ENCODE measurements at places on chromosomes 2 and 18. TPM values are rescaled to one million over a fixed set of nuclear protein-coding genes. Genes with fewer than 3 reads are reported as not detected.

- no peaks in the 10 kb centered on the region for H3K27me3 ChIP-seq
- peak overlapping the region; percentile 81 for H3K27ac ChIP-seq
Observed at GRCh38 chr18:8610459-8610851, 1.2 kb downstream of the RAB12 start.

GRCh38 chr2:180360283-180360618 lies 353.2 kb upstream of the CWC22 start:
- H3K36me3 ChIP-seq: no peaks in the 10 kb centered on the region
- H3K4me1 ChIP-seq: no peaks in the 10 kb centered on the region
- H3K4me3 ChIP-seq: no peak overlapping the region
- no peak overlapping the region for H3K27ac ChIP-seq
- H3K27me3 ChIP-seq: no peaks in the 10 kb centered on the region
- no peak for DNase-seq

DNA sequence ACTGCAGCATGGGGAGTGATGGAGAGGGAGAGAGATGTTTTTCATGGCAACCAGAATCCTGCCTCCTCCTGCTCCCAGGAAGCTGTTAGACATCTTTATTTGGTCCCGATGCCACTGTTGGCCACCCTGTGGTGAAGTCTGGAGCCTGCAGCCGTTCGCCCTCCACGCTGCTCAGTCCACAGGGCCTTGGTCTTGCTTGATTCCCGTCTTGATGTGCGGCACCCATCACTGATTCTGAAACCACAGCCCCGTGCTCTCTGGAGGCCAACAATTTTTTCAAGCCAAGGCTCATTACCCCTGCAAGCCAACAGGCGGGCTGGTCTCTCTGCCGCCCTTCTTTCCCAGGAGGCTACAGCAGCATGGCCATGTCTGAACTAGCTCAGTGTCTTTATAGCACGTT lies 24.5 kb downstream of the SIGLEC15 start:
- H3K27ac ChIP-seq: no peak overlapping the region
- H3K4me3 ChIP-seq: no peak overlapping the region
- no peak for DNase-seq
- peaks cover 3% of the 10 kb centered on the region for H3K4me1 ChIP-seq
- no peaks in the 10 kb centered on the region for H3K27me3 ChIP-seq
- H3K36me3 ChIP-seq: peaks cover 21% of the 10 kb centered on the region

GRCh38 chr2:39642051-39642718 lies 23.5 kb upstream of the TMEM178A start:
- H3K36me3 ChIP-seq: no peaks in the 10 kb centered on the region
- DNase-seq: peak; percentile 95
- H3K27me3 ChIP-seq: no peaks in the 10 kb centered on the region

DNA sequence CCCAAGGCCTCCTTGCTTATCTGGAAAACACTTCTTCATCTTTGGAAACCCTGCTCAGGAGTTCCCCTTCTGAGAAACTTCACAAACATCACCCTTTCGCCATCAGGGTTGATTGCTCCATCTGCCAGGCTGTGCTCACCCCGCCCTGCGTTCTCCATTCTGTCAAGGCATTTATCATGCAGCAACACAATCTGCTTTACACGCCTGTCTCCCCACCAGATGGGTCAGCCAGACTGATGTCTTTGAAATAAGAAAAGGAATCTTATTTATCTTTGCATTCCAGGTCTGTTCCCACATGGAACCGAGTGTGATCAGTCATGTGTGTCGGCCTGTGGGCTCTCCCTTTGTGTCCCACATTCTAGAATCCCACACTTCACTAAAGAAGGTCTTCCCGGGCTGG lies 110.0 kb upstream of the ARL4C start:
- no peaks in the 10 kb centered on the region for H3K4me1 ChIP-seq
- H3K36me3 ChIP-seq: no peaks in the 10 kb centered on the region
- peak; percentile 38 for DNase-seq
- no peak overlapping the region for H3K4me3 ChIP-seq
- no peak overlapping the region for H3K27ac ChIP-seq

GRCh38 chr18:5250603-5251002 lies 44.9 kb downstream of the ZBTB14 start:
- no peak for DNase-seq
- no peaks in the 10 kb centered on the region for H3K27me3 ChIP-seq
- no peak overlapping the region for H3K27ac ChIP-seq
- no peak overlapping the region for H3K4me3 ChIP-seq
- H3K4me1 ChIP-seq: no peaks in the 10 kb centered on the region
- H3K36me3 ChIP-seq: no peaks in the 10 kb centered on the region

- H3K36me3 ChIP-seq: no peaks in the 10 kb centered on the region
- H3K4me1 ChIP-seq: no peaks in the 10 kb centered on the region
- no peak for DNase-seq
- H3K27ac ChIP-seq: no peak overlapping the region
- no peak overlapping the region for H3K4me3 ChIP-seq
Observed at GRCh38 chr2:145827235-145827634, 1307.3 kb upstream of the ZEB2 start.

DNA sequence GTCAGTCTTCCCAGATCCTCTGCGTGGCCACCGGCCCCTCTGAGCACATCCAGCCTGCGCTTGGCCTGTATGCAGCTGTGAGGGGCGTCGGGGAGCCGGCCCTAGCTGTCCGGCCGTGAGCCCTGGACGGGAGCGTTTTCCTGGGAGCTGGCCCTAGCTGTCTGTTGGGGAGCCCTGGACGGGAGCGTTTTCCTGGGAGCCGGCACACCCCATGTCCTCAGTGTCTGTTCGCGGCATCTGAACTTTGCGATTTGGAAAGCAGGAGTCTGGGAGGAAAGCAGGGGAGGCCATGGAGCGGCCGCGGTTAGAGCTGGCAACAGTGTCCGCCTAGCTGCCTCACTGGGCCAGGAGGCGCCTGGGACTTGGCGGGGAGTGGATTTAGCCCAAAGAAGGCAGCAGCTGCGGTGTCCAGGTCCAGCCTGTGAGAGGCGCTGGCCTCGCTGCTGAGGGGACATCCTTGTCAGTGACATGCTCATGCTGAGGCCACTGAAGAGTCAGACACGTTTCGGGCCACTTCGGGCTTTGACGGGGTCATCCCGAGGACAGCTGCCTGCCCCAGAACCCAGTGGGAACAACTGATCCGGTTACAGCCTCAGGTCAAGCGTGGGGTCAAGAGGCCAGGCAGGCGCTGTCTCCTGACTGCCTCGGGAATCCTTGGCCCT lies 75.8 kb downstream of the KCNG2 start:
- H3K4me3 ChIP-seq: no peak overlapping the region
- H3K4me1 ChIP-seq: no peaks in the 10 kb centered on the region
- no peaks in the 10 kb centered on the region for H3K36me3 ChIP-seq
- no peak overlapping the region for H3K27ac ChIP-seq
- H3K27me3 ChIP-seq: peaks cover 8% of the 10 kb centered on the region

DNA sequence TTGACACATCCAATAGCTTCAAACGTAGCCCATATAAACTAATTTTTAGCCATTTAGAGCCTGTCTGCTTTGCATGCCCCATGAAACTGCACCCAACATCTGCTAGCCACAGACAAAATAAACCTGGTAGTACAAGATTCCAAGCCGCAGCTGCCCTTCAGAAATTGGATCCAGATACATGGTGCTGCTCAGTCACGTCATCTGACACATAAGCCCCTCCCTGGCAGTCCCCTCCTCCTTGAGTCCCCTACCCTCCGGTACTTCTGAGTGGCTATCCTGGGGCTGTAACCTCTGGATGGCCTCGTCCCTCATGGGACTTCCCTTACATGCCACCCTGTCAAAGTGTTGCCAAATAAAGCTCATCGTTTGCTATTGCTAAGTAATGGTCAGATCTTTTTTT lies 33.8 kb downstream of the PROC start:
- H3K4me1 ChIP-seq: no peaks in the 10 kb centered on the region
- no peak for DNase-seq
- no peak overlapping the region for H3K27ac ChIP-seq
- H3K27me3 ChIP-seq: no peaks in the 10 kb centered on the region
- no peak overlapping the region for H3K4me3 ChIP-seq

DNA sequence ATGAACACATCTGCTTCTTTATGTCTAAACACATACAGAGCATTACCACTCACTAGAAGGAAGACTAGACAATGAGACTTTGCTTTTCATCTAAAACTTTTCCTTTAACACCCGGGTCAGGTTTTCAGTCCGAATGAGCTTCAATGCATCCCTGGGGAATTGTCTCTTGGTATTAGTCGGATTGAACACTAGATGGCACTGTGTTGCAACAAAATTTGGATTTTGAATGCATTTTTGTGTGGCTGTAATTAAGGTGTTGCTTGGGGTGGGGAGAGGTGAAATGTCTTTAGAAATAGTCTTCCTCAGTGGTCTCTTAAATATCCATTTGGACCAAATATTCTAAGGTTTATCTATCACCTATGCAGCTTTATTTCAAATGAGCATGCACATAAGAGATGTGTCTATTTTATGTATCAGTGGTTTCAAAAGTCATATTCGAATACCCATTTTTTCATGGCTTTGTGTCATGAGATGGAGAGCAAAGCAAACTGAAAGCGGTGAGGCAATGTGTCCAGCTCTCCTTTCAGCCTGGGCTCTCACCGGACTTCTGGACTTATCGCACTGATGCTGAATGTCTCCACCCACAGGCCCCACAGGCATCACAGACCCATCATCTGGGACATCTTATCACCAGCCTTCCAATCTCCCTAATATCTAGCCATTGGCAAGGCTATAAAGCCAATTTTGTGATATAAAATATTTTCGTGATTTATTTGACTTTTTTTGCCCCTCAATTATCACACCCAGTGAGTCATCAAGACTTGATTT lies 510.3 kb downstream of the RNF144A start:
- no peaks in the 10 kb centered on the region for H3K36me3 ChIP-seq
- H3K27me3 ChIP-seq: no peaks in the 10 kb centered on the region

DNA sequence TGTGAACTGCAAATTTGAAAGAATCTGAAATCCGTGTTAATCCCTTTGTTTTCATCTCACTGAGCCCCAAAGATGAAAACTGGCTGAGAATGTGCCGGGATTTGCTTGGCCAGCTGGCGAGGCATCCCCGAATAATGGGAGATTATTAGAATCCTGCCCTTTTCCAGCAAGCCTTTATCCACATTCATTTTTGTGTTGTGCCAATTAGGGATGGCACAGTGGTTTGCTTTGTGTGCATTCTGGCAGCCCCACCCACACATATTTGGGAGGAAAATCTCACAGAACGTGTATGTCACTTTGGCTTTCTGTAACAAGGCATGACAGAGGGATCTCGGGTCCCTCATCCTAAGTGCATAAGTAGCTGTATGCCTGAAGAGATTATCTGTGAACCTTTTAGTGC lies 405.8 kb upstream of the FAM98A start:
- H3K27ac ChIP-seq: no peak overlapping the region
- no peak for DNase-seq
- H3K27me3 ChIP-seq: no peaks in the 10 kb centered on the region

DNA sequence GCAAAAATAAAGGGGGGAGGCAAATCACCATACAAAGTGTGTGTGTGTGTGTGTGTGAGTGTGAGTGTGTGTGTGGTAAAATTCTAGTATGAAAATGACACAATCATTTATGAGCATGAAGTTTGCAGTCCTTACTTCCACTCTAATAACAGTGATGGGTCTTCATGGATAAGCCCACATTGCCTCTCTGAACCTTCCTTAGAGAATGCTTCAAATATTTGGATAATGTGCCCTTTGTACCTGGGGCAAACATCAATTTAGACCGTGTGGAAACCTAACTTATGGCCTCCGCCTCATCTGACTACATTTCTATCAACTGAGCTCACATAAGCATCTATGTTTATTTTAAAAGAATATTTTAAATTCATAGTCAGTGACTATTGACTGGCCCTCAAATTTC lies 3.7 kb downstream of the SCN9A start:
- peak overlapping the region; percentile 24 for H3K27ac ChIP-seq
- DNase-seq: peak; percentile 78
- no peaks in the 10 kb centered on the region for H3K36me3 ChIP-seq
- peaks cover 5% of the 10 kb centered on the region for H3K4me1 ChIP-seq

DNA sequence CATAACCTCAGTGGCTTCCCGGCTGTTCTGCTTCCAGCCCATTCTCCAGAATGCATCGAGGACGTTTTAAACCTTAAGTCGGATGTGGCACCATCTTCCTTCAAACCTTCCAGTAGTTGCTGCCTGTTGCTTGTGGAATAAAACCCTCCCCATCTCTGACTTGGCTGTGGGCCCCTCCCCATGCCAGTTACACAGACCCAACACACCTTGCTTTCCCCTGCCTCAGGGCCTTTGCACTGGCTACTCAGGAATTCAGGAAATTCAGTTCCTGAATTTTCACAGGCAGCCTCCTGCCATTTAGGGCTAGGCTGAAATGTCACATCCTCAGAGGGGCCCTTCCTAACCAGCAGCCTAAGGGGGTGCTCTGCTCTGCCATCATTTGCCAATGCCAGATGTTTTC lies 5.0 kb upstream of the ADRA2B start:
- H3K27me3 ChIP-seq: peaks cover 24% of the 10 kb centered on the region
- no peaks in the 10 kb centered on the region for H3K4me1 ChIP-seq
- no peak overlapping the region for H3K4me3 ChIP-seq
- no peaks in the 10 kb centered on the region for H3K36me3 ChIP-seq

DNA sequence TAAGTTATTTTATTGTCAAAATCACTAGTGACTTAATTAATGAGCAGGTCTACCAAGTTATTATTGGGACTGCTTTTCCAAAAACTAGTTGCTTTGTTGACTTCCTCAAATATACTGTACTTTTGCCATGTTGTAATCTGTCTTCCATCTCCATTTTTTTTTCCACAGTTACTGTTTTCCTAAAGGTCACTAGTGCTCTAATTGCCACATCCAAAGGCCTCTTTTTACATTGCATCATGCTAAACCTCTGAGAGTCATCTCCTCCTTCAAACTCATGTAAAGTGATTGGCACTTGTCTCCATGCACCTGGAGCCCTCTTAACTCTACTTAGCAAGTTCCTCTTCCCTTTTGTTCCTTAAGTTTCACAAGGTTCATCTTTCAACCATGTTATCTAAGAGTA lies 11.8 kb downstream of the PMAIP1 start:
- no peaks in the 10 kb centered on the region for H3K27me3 ChIP-seq
- DNase-seq: no peak
- H3K27ac ChIP-seq: no peak overlapping the region
- peaks cover 14% of the 10 kb centered on the region for H3K4me1 ChIP-seq
- H3K4me3 ChIP-seq: no peak overlapping the region

TBR1 gene
- 0.01 TPM for polyA plus RNA-seq

MOGAT1 gene
- polyA plus RNA-seq: not detected

COL3A1 gene
- 519 TPM for polyA plus RNA-seq

EFHD1 gene
- 0.09 TPM for polyA plus RNA-seq

LIPG gene
- 0.30 TPM for polyA plus RNA-seq

BCL11A gene
- polyA plus RNA-seq: not detected

FRZB gene
- polyA plus RNA-seq: 1.5 TPM

SNTG2 gene
- polyA plus RNA-seq: 0.06 TPM

Measured in fibroblast of lung (primary cell).